Melanocyte of skin (primary cell): ENCODE measurements at places on chromosomes 1 and 21. TPM values are rescaled to one million over a fixed set of nuclear protein-coding genes. Genes with fewer than 3 reads are reported as not detected.

The TRIM62 gene
- 9.3 and 13.4 TPM in 2 replicates for total RNA-seq

The IL22RA1 gene
- total RNA-seq: not detected in 2 replicates

The OR2M3 gene
- total RNA-seq: not detected in 2 replicates

The MATN1 gene
- total RNA-seq: not detected in 2 replicates

The OR2L5 gene
- total RNA-seq: not detected in 2 replicates
